Right lung (tissue), 10 donors: ENCODE measurements at places on chromosomes 7 and 10. TPM values are rescaled to one million over a fixed set of nuclear protein-coding genes. Genes with fewer than 3 reads are reported as not detected.

GRCh38 chr10:93437946-93438612 is 44.1 kb downstream of the MYOF start:
- no peak for DNase-seq

- DNase-seq, result no peak
Observed at GRCh38 chr7:87202705-87203104, 16.8 kb downstream of the TMEM243 start.

GRCh38 chr10:88095223-88095721 is 231.8 kb downstream of the PTEN start:
- DNase-seq, result peak; percentile 49

Gene EPHA1
- 13.5 TPM for polyA plus RNA-seq

Gene KLLN
- polyA plus RNA-seq, result 1.2 TPM

Gene LRRD1
- polyA plus RNA-seq, result 0.42 TPM

- no peak for DNase-seq
Observed at GRCh38 chr7:78057571-78057970, 259.0 kb downstream of the PHTF2 start.

DNA sequence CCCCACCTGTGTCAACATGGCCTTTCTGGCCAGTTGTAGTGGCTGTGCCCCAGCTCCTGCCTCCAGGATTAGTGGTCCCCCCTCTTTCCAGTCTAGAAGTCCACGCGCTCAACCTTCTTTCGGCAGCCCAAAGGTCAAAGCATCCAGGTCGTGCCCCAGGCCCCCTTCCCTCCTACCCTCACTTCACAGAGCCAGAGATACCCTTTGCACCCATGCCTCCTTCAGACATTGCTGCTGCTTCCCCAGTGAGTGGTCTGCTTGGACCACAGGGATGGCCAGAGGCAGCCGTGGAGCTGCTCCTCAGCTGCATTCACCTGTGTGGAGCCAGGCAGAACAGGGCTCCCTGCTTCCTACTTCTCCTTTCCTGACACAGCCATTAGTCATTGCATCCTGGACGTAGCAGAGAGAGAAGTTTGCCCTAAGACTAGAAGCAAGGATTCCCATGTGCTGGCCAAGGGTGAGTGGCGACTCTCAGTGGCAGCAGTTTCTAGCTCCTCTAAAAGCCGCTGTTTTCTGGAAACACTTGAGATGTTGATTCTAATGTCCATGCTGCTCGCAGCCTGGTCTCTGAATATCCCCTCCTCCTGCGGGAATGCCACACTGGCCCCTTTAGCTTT is 243.1 kb upstream of the SHH start:
- DNase-seq, result no peak

- peak; percentile 14 for DNase-seq
Observed at GRCh38 chr10:35336921-35337823, 863 bp downstream of the CCNY start.

DNA sequence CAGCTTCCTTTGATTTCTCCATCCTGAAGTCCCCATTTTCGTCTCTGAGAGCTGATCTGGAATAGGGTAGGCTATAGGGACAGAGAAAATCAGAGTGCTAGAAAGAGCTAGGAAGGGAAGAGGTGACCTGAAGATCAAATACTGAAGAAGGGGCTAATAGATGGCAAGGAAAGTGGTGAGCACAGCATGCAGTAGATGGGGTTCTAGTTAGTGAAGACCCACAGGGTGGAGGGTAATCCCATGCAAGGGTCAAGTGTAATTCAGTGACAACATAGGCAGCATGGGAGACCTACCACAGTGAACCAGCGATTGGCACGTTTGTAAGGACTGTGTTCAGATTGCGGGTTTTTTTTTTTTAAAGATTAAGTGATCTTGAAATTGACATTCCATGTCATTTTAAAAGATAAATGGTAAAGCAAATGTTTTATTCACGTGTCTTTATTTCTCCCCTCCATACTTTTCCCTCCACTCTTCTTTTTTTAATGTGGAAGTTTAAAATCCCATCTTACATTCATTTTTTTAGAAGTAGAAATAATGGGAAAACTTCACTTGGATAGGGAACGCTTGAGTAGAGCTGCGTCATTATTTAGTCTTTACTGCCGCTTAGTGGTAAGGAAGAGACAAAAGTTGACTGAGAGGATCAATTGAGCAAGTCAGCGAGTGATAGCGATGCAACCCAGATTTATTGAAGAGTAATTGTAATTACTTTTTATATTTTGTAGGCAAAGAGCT is 21.0 kb upstream of the ABI1 start:
- peak; percentile 46 for DNase-seq

DNA sequence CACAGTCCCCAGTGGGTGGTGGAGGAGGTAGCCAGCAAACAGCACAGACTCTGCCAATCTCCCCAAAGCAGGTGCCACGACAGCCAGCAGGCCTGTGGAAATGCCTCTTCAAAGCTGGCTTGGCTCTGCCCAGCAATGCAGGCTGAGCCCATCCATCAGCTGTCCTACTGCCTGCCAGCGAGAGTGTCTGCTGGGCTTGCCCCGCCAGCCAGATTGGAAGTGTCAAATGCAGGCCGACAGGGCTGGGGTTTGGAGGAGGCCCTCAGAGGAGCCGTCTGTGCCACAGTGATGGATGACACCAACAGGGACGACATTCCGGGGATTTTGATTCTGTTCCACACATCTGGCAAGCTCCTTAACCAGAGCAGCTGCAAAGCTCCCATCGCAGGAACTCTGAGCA is 16.7 kb downstream of the HABP2 start:
- DNase-seq, result no peak

DNA sequence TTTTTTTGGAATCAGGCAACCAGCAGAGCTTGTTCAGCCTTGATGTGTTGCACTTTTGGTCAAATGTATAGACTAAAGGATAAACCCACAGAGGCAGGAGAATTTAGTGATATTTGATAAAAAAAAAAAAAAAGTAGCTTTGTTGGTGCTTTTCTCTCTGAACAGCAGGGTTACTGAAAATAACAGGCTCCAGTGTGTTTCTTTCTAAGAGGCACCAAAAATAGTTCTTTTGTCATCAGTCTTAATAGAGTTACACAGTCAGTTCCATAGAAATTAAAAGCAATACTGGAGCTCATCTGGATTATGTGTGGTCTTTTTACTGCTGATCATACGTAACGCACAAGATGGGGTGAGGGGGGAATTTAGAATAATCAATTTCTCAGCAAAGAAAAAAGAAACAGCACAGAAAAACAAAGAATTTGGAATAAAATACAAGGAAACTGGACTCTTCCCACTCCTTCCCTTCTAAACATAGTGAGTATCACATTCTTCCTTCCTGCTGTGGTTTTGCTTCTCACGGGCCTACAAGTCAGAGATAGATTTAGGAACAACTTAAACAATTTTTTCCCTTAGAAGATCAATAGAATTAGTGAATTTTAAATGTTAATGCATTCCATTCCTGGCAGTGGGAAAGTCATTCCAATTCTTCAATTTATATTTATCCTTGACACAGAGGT is 178.8 kb upstream of the AKR1E2 start:
- DNase-seq, result no peak

GRCh38 chr10:21388589-21388988 is 136.9 kb downstream of the SKIDA1 start:
- no peak for DNase-seq

Gene STOX1
- polyA plus RNA-seq, result 4.3 TPM

DNA sequence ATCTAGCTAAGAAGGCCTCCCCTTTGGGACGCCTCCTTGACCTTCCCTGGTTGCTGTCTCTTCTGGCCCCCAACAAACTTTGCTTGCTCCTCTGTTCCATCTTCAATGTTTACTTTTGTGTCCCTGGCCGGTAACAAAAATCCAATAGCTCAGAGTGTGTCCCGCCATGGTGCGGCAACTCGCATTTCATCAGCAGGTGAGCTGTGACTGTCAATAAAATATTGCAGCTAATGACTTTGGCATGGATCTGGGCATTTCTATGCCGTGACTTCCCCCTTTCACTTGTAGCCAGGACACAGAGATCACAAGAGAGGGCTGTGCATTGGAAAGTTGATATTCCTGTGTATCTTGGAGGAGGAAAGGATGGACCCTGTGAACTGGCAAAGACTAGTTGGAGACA is 317.6 kb downstream of the RPS24 start:
- no peak for DNase-seq

Gene CALHM3
- polyA plus RNA-seq, result not detected
